ENCODE measurements at places on chromosomes 3 and 15.

- no peak for DNase-seq
Measured at GRCh38 chr3:128906031-128906803, 26.8 kb downstream of the ACAD9 start.

DNA sequence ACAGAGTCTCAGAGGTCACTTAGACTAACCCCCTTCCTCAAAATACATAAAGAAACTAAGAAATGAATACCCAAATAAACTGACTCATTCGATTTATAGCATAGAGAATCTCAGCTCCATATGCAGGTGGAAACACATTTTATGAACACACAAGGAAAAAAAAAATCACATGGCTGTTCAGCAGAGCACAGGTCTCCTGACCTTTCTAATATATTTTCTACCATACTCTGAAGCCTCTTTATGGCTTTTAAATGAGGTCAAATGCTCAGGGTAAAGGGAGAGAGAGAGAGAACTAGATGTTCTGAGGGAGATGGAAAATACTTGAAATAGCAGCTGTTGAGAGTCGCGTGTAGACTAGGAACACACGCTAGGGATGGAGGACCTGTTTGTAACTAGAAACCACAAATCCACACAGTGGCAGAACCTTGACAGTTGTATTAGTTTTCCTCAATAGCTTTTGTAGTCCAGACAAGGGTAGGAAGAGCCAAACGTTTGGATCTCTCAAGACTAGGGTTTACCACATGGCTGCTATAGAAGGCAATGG is 165.3 kb downstream of the FMN1 start:
- no peak for DNase-seq

GRCh38 chr3:21446027-21446426 is 305.0 kb downstream of the ZNF385D start:
- no peak for DNase-seq

DNA sequence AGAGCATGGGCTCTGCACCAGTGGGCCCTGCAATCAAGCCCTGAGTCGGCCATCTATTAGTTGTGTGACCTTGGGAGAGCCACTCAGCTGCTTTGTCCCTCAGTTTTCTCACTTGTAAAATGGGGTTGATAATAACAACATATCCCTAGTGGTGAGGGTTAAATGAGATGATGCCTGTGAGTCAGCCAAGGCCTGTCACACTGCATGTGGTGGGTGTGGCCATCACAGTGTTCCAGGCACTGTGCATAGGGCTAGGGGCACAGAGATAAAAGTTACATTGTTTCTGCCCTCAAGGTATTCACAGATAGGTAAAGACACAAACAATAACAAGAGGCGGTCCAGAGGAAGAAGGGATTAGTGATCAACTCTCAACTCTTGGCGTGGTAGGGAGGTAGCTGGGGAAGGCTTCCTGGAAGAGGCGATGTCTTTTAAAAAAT is 19.5 kb downstream of the SMAD6 start:
- DNase-seq, result no peak

DNA sequence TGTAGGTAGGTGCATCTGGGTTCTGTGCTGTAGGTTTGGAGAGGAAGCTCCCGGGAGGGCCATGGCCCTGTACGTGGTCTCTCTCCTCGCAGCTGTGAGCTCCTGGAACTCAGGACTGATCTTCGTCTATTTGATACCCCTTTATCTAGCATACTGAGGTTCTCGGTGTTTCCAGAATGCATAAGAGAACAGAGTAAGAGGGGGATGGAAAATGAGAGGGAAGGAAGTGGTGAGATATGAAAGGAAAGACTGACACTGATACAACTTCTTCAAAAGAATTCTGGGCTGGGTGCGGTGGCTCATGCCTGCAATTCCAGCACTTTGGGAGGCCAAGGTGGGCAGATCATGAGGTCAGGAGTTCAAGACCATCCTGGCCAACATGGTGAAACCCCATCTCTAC is 90.7 kb downstream of the CHRD start:
- DNase-seq, result no peak

DNA sequence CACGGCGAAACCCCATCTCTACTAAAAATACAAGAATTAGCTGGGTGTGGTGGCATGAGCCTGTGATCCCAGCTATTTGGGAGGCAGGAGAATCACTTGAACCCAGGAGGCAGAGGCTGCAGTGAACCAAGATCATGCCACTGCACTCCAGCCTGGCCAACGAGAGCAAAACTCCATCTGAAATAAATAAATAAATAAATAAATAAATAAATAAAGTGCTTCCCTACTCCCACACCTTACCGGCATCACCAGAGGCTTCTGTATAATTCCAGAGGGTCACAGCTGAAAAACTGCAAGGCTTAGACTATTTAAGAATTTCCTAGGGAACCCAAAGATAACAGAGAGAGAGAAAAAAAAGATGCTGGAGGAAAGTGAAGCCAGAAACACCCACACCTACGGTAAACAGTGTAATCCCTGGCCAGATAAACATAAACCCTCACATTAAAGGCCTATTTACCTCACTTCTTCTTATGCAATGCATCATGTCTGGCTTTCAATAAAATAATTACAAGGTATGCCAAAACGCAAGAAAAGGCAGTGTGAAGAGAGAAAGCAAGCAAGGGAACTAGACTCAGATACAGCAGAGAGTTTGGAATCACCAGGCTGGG is 15.0 kb upstream of the TRPM1 start:
- no peak for DNase-seq

DNA sequence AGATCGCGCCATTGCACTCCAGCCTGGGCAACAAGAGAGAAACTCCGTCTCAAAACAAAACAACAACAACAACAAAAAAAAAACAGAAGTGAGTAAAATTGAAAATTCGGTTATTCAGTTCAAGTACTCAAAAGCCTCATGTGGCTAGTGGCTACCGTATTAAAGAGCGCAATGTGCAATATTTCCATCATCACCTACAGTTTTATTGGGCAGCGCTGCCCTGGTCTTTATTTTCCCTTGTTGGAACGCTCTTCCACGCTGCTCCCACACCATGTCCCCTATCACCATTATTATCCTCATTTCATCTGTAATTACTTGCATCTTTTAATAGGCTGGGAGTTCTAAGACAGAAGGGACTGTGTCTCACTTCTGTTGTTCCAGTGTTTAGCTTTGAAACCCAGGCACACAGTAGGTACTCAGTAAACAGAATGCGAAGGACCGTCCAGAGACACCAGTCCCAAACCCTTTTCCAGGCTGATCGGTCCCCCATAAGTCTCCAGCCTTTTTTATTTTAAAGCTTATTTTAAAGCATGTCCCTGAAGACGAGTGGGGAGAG is 423 bp upstream of the HACD3 start:
- no peak for DNase-seq

DNA sequence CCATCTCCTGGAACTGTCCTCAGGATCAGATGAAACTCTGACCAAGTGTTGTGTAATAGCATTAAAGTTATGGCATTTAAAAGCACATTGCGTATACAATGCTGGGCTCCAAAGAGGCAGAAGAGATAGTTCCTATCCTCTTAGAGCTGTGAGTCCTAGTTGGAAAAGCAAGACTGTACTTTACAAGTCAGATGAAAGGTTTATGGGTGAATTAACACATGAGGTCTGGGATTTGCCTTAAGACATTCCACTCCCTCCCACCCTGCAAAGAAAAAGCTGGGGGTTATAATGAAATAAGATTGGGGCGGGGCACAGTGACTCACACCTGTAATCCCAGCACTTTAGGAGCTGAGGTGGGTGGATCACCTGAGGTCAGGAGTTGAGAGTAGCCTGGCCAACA is 35.6 kb downstream of the SNAPC5 start:
- no peak for DNase-seq

GRCh38 chr15:63971427-63971805 is 74.9 kb downstream of the DAPK2 start:
- DNase-seq, result no peak

GRCh38 chr3:112061152-112061551 is 25.0 kb upstream of the C3orf52 start:
- no peak for DNase-seq

DNA sequence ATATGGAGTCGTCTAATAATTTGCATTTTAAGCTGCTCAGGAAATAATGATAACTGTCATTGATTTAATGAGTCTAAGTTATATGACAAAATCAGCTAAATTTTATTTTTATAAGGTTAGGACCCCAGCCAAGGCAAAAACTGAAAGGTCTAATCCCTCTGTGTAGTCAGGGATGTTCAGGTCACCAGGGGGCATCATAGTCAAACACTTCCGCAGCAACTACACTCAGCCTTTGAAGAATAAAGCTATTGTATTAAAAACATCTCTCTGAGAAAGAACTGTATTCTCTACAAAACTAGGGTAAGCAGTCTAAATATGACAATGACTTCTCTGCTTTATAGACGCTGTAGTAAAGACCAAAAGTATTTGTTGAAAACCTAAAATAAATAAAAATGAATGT is 15.0 kb downstream of the INTS14 start:
- no peak for DNase-seq

GRCh38 chr3:52401551-52401950 is 43.4 kb downstream of the SEMA3G start:
- DNase-seq, result no peak

- DNase-seq, result peak; percentile 20
Measured at GRCh38 chr3:150293401-150294001, 114.6 kb upstream of the TSC22D2 start.

GRCh38 chr3:61665987-61666386 is 104.6 kb downstream of the PTPRG start:
- DNase-seq, result no peak

- no peak for DNase-seq
Measured at GRCh38 chr3:105444725-105445124, 78.0 kb downstream of the ALCAM start.

DNA sequence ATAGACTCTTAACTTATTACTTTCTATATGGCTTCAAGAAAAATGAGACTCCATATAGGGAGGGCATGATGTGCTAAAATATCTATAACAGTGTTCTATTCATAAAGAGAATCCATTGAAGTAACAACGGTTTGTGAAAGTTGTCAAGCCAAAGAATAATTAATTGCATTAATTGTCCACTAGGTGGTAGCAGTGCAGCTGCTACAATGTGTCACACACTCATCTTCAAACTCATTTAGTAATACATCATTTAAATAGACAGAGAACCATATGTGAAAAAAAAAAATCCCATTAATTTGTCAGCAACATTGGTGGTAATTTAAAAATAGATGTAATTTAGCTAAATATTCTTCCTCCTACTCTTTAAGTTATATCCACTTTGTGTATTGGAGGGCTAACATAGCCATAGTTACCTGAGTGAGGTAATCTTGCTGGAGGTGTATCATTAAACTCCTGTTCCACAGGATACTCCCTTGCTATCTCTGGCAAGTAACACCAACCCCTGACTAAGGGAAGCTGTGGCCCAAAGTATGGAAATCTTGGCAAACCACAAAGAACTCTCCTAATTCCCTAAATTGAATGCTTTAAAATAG is 3.7 kb upstream of the CPA3 start:
- DNase-seq, result no peak

GRCh38 chr3:30319713-30320112 is 286.7 kb upstream of the TGFBR2 start:
- peak; percentile 27 for DNase-seq

GRCh38 chr3:54621184-54621583 is 306.7 kb downstream of the LRTM1 start:
- no peak for DNase-seq

DNA sequence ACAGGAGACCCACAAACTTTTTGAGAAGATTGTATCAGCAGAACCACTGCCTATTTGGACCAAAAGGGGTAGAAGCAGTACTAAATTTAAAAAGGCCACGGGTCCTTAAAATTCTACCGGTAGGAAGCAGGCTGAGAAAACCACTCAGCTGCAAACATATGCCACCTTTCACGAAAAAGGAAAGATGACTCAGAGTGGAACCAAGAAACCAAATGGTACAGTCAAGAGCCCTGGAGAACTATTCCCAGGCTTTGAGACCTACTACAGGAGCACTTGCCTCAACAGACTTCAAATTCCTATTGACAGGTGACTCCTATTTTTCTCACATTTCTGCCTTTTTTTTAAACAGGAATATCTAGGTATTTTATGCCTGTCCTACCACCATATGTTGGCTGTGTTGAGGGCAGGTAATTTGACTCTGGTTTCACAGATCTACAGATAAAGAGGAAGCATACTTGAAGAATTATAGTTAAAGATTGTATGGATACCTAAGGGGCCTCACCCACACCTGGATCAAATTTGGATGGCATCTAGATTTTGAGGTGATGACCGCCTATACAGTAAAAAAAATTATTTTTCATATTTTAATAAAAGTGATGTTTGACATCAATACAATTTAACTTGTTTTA is 10.1 kb downstream of the GOLIM4 start:
- DNase-seq, result no peak

DNA sequence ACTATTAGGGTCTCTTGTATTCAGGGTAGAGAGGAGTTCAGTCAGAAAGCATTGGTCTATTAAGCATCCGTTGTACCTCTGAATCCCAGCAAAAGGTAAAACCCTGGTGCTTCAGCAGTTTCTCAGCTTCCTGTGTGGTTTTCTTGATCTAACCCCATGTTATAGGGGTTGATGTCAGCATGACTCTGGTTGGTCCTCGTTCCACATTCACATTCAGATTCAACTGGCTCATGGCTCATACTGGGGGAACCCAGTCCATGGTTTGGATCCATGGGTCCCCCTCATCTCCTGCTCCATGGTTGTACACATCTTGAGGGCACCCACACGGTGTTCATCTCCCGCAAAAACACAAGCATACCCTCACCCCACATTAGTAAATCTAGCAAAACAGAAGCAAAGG is 47.7 kb upstream of the C2CD4B start:
- DNase-seq, result no peak

DNA sequence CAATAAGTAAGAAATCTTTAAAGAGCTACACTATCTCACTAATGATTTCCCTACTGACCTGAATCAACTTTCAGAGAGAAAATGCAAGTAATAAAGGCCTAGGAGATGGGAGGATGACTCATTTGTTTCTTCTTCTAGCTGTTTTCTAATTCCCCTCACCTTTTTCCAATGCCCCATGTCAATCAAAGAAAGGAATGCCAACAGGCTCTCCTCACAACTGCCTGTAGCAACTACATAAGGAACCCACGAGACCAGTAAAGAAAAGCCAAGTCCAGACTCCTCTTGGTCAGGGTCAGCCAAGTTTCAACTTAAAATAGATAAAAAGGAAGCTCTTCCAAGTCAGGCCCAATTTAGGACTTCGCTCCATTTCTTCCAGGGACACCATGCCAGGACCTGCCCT is 201.9 kb downstream of the TNIK start:
- no peak for DNase-seq
